Left cardiac atrium (tissue), 4 donors: ENCODE measurements at places on chromosomes 12 and 14. TPM values are rescaled to one million over a fixed set of nuclear protein-coding genes. Genes with fewer than 3 reads are reported as not detected.

DNA sequence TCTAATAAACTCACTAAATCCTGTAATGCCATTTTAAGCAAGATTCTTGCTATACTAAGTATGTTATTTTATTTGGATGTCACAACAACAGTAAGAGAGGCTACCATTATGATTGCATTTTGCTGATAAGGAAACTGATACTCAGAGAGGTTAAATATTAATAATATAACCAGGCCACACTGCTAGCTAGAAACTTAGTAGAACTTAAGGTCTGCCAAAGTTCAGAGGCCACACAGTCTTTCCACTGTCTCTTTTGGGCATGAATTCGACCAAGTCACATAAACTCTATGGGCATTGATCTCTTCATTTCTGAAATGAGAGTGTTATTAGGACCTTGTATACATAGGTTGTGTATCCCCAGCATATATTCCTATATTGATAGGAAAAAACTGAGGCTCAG is 147.9 kb downstream of the SYNE2 start:
- DNase-seq, result no peak

- DNase-seq, result no peak
Observed at GRCh38 chr12:127667131-127667685, 599.8 kb upstream of the TMEM132C start.

DNA sequence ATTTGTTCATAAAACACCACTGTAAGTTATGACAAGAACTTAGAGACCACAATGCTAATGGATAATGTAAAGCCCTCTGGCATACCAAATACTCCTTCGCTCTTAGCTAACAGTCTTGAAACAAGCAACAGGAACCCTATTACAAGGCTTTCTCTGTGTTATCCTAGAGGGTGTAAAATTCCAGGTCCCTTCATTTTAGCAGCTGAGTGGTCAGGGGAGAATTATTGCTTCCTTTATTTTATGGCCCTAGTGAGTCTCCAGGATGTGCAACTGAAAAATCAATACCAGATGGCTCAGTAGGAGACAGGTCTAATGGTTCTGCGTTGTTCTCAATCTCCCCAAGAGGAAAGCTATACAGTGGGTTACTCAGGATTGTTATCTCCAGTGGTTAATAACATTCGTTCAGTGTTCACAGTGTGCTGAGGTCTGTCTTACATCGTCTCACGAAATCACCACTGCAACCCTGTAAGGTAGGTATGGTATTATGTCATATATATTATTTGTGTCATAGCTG is 172.7 kb upstream of the CNOT2 start:
- no peak for DNase-seq

DNA sequence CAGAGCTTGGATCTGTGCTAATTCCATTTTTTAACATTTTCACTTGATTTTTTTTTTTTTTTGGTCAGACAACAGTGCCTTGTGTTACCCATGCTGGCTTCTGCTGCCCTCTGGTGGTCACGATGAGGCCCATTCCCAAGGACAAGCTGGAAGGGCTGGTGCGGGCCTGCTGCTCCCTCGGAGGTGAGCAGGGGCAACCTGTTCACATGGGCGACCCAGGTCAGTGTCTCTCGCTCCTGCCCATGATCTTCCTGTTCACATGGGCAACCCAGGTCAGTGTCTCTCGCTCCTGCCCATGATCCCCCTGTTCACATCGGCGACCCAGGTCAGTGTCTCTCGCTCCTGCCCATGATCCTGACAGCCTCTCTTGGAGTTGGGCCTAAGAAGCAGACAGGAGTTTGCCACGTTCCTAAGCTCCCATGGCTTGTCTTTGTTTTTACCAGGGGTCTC is 59.4 kb downstream of the DGLUCY start:
- peak; percentile 89 for DNase-seq

DNA sequence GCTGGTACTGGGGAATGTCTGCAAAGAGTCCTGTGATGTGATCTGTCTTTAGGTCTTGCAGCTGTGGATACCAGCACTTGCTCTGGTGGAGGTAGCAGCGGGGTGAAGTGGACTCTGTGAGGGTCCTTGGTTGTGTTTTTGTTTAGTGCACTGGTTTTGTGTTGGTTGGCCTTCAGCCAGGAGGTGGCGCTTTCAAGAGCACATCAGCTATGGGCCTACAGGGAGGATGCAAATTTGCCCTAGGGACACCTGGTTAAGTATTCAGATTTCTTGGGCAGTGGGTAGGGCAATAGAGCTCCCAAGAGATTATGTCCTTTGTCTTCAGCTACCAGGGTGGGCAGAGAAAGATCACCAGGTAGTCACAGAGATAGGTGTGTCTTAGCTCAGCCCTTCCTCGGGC is 63.8 kb downstream of the PTGER2 start:
- no peak for DNase-seq

- no peak for DNase-seq
Observed at GRCh38 chr12:92221656-92222315, 76.1 kb upstream of the BTG1 start.

DNA sequence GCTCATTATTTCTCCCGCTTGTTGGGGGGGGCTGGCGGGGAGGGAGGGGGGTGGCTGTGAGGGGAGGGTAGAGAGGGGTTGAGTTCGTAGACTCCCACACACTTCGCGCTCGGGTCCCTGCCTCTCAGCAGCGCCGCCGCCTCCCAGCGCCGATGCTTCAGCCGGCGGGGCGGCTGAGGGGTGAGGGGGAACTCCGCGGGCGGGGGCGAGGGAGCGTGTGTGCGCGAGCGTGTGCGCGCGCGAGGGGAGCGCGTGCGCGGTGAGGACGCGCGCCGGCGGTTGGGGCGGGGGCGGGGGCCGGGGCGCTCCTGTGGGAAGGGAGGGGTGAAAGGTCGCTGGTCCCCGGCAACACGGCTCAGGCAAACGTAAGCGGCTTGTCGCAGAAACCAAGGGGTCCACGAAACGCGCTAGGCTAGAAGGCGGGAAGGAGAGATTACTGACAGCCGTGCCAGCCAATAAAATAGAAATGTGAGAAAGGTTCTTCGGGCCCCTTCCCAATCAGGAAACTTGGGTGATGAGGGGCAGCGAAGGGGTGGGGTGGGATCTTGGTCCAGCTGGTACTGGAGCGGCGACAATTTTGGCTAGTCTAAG is 343 bp upstream of the NOVA1 start:
- peak; percentile 76 for DNase-seq

GRCh38 chr12:48996794-48997718 is 2.1 kb downstream of the DDN start:
- peak; percentile 88 for DNase-seq

- DNase-seq, result no peak
Observed at GRCh38 chr12:67877727-67878126, 111.5 kb upstream of the IFNG-AS1 start.

DNA sequence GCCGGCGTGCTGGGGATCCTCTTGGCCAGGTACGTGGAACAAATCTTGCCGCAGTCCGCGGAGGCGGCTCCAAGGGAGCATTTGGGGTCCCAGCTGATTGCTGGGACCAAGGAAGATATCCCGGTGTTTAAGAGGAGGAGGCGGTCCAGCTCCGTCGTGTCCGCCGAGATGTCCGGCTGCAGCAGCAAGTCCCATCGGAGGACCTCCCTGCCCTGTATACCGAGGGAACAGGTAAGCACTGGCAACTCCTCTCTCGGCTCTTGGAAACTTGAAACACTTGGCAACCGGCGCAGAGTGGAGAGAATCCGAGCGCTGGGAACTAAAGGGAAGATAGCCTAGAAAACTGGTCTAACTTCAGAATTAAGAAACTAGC is 1.7 kb downstream of the PDE3A start:
- DNase-seq, result peak; percentile 54

NTN4 gene
- 63.3 TPM for total RNA-seq
